ENCODE measurements at places on chromosomes 12 and 14.
A peak's percentile ranks its signal among the peaks of the same experiment; 100 is the strongest.

DNA sequence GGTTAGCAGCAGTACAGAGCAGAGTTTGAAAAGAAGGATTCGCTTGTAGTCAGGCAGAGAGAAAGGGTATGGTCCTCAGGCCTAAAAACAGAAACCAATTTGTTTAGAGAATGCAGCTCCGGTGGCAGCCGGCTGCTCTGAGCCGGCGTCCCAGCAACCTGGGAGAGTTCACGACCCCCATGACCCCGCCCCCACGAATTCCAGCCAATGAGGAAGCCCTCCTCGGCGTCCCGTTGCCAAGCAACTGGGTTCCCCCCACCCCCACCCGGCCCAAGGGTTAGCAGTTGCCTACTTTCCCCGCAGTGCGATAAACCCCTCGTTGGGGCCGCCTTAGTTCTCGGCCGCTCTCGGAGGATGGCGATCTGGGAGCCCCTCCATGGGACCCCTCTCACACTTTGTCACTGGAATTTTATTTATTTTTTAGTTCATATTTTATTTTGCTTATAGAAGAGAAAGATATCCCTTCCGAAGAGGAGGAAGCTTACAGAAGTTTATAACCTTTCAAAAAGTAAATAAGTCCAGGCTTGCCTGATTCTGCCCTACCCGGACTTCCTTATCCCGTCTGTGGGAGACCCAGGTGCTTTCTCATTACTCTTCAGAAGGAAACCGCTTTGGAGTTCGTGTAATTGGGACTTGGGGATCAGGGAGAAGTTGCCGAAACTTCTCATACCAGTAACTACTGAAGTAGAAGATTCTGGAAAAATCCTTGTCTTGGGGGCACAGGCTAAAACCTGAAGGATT, at the start of gene CCDC60:
Gene CCDC60 (plus strand): TSS at position 300 of the 741 bp plus-strand sequence. CDS start 448 bp downstream, outside the sequence.
- DNase-seq, result no peak

DNA sequence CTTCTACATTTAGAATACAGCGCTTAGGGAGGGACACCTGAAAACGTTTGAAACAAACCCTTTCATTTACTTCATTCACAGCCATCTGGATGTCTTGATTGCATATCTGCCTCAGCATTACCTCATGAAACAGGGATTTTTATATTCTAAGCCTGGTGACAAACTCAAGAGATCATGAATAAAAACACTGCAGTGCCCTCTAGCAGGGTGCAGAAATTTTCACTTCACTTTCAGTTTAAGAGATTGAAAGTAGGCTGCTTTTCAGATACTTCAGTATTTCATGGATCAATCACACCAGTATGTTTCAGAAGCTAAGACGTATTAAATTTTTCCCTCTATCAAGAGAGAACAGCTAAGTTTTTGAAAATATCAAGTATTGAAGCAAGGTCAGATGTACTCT, 467.8 kb downstream of the MDGA2 start:
- no peak for DNase-seq

DNA sequence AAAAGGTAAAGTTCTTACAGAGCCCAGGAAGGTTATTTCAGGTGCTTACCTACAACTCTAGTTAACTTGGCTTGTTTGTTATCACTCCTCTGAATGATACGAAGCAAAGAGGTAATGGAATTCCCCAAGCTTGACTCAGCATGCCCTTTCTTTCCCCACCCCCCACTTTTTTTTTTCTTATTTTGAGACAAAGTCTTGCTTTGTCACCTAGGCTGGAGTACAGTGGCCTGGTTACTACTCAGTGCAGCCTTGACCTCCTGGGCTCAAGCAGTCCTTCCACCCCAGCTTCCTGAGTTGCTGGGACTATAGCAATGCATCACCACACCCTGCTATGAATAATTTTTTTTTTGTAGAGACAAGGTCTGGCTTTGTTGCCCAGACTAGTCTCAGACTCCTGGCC, 17.1 kb upstream of the YBX3 start:
- no peak for DNase-seq

DNA sequence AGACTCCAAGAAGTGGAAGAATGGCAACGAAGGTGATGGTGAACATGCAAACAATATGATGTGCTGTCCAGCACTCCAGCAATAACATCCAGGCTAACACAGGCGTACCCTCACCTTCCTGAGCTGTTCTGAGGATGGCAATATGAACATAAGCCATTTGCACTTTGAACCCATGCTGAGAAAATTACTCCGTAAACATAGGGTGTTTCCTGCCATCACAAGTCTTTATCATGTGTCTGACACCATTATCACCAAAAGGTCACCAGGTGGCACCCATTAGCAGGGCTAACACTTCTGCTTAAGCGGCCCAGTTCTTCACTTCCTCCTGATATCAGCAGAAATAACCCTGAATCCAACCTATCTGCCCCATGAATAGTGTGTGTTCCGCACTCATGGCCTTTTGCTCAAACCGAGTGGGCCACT, 482.8 kb downstream of the MED13L start:
- DNase-seq, result no peak

GRCh38 chr12:92118826-92119536, 26.7 kb downstream of the BTG1 start:
- DNase-seq, result no peak

DNA sequence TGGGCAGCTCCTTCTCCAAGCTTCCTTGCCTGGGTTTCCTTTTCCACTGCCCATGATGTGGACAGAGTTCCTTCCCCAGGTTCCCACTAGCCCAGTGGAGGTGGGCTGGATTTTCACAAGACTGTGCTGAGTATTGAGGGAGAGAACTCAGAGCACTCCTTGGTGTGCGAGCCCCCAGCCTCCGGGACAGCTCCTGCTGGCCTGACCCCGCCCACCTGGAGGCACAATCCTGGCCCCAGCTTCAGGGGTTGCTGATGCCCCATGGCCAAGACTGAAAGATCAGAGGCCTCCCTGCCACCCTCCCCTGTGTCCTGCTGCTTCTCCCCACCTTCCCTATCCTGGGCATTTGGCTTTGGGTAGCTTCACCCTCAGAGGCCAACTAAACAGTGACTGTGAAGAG, 7.7 kb downstream of the KCNH3 start:
- no peak for DNase-seq

GRCh38 chr12:113368331-113368730, 9.9 kb downstream of the PLBD2 start:
- no peak for DNase-seq

DNA sequence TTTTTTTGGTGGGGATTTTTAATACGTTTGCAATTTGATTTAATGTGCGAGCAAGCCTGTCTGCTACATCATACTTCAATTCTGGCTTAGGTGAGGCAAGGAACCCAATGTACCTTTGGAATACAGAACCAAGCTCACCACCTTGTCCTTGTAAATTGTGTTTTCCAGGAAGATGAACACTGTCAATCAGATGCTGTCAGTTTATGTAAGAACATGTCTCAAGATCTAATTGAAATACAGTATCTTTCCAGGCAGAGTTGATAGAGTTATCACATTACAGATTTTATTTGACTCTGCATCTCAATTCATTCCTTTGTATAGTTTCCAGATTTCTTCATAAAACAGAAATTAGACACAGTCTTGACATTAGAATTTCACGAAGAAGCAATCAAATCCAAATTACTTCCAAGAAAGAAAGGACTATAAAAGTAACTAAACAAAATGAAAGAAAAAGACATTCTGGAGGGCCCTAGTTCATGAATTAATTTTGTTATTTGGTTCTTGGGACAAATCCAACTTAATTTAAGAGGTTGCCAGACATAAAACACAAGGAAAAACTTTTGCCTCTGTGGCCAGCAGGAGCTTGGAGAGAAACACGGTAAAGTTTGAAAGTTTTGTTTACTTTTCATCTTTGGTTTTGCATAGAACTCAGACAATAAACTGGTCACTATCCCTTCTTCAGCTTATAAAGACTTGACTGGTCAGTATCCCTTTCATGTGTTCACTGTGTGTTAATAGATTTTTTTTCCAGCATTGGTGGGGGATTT, 16.4 kb upstream of the MED13L start:
- DNase-seq, result no peak

DNA sequence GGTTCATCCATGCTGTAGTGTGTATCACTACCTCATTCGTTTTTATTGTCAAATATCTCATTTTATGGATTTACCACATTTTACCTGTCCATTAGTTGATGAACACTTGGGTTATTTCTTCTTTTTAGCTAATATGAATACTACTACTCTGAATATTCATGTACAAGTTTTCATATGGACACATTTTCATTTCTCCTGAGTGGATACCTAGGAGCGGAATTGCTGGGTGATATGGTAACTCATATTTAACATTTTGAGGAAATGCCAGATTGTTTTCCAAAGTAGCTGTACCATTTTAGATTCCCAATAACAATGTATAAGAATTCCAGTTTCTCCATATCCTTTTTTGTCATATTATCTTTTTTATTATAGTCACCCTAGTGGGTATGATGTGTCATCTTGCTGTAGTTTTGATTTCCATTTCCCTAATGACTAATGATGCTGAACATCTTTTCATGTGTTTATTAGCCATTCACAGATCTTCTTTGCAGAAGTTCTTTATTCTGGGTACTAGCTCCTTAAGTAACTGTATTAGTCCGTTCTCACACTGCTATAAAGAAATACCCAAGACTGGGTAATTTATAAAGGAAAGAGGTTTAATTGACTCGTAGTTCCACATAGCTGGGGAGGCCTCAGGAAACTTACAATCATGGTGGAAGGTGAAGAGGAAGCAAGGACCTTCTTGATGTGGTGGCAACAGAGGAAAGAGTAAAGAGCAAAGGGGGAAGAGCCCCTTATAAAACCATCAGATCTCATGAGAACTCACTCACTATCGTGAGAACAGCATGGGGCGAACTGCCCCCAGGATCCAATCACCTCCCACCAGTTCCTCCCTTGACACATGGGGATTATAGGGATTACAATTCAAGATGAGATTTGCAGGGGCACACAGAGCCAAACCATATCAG, 11.9 kb downstream of the NRDE2 start:
- peak; percentile 41 for DNase-seq

GRCh38 chr12:93101367-93101766, 172.3 kb upstream of the EEA1 start:
- no peak for DNase-seq

GRCh38 chr12:52416795-52417194, 10.7 kb upstream of the KRT82 start:
- no peak for DNase-seq

- no peak for DNase-seq
Measured at GRCh38 chr12:106189341-106189740, 50.6 kb upstream of the NUAK1 start.

DNA sequence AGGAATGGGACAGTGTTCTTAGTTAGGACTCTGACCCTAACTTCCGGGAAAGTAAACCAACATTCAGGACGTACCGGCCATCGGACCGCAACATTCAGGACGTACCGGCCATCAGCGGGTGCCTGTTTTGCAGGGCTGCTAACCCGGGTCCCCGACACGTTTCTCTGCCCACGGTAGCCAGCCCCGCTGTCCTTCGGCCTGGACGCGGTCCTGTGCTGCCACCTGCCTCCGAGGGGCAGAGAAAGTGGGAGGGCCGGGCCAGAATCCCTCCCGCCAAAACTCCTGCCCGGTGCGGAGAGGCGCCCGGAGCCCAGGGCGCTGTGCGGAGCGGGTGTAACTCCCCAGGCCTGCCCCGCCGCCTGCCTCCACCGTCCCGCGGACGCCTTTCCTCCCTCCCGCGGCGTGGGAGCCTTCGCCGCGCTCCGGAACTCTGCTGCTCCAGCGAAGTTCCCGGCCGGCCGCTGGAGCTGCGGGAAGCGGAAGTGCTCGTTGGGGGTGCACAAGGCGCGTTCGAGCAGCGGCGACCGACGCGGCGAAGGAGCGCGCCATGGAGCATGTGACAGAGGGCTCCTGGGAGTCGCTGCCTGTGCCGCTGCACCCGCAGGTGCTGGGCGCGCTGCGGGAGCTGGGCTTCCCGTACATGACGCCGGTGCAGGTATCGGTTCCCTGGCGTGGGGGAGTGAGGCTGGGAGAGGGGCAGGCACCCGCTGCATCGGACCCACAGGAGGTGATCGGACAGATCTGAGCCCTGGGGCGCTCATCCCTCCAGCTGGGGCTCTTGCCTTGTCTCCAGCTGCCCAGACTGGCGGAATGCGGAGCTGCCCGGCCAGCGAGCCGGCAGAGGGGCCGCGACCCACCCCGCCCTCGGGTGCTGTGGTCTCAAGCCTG, at the start of gene DDX55:
Gene DDX55 (plus strand): TSS at position 498 of the 888 bp plus-strand sequence. CDS start 50 bp downstream, at position 548.
- peak; percentile 82 for DNase-seq

DNA sequence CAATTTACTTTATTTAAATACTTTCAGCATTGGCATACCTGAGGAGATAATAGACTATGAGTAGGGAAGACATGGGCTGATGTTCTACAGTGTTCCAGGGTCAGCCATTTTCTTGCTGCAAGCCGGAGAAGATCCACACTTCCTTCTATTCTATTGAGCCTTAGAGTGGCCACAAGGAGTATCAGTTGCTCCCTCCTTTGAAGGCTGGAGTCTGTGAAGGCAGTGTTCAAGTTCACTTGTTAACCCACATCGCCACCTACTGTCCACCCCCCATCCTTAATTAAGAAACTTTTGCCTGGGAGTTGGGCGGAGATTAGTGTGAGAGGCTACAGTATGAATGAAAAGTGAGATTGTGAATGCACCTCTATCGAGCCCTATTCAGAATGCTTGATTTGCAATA, 666.6 kb downstream of the NRXN3 start:
- DNase-seq, result peak; percentile 4

GRCh38 chr12:123957196-123957595, 15.4 kb downstream of the CCDC92 start:
- no peak for DNase-seq

GRCh38 chr12:102642199-102642598, 161.8 kb upstream of the IGF1 start:
- DNase-seq, result no peak

DNA sequence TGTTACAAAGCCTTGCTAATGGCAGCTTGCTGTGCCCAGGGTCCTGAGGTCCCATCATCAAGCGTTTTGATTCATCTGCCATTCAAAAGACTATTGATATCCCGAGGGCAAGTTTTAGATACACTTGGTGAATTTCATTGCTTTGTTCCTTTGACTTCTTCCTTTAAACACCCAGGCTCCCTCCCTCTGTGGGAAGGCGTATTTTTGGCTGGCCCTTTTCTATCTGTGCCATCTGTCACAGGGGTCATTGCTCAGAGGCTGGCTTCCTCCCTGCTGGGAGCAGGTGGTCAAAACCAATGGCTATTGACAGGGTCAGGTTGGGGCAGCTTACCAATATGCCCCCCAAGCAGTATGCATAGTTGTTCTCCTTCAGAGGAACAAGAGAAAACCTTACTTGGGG, 40.0 kb downstream of the SCN8A start:
- DNase-seq, result no peak

DNA sequence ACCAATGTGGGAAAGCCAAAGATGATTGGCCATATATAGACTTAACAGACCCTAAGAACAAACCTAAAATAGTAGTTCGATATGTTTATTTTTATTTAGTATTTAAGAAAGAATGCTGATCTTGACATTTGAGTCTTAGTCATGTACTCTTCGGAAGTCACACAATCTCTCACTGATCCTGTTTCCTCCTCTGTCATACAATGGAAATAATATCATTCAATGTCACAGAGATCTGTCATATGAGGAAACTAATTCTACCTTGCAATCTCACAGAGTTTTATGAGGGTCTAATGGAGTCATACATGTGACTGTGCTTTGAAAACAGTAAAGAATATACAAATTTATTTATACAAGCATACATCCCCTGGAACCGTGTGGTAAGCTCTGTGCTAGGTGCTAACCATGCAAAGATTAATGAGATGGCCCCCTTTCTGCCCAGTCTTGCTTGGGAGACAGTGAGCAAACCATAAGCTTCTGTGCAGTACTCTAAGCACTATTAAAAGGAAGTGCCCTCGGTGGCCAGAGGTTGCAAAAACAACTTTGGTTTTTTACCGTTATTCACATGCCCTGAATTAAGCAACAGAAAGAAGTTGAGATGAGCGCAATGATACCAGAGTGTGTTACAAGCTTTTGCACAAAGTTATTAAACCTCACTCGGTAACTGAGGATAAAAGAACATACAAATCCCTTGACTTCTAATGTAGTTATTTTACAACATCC, 1.7 kb upstream of the LIN7A start:
- peak; percentile 61 for DNase-seq

Data from inflammatory macrophage treated with lipopolysaccharide for 1 hour (primary cell).